Stimulated activated CD8-positive, alpha-beta memory T cell treated with anti-CD3 and anti-CD28 coated beads, Interleukin-7, amount 100 ng/mL, for 24 hours (primary cell): ENCODE measurements at places on chromosomes 3 and 15.

DNA sequence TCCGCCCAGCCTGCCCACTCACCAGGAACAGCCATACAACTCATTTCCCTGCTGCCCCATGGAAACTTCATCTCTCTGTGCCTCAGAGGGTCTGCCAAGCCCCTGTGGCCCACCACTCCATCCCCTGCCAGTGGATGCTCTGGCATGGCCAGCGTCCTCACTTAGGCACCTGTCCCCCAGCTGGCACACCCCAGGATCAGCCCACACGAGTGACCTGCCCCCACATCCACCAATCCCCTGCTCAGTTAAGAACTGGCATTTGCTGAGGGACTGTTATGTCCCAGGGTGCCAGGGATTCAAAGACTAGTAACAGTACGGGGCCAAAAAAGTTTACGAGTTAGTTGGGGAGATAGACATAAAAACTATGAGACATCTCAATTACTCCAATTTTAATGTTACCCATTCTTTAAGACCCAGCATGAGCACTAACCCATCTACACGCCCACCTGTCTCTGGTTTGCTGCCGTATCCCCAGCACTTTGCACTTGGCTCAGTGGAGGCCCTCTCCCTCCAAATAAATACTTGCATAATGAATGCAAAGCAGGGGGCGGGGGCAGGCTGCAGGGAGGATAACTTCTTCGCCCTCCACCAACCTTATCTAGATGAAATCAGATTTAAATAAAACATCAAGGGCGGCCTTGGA is 11.6 kb upstream of the BAHD1 start:
- no peak for DNase-seq

- DNase-seq, result no peak
Measured at GRCh38 chr3:146125951-146126350, 35.0 kb downstream of the PLOD2 start.

GRCh38 chr3:39124876-39125840 is 17.7 kb downstream of the TTC21A start:
- no peak for DNase-seq

GRCh38 chr3:9623148-9623547 is 26.2 kb upstream of the MTMR14 start:
- DNase-seq, result no peak

GRCh38 chr3:106540743-106541142 is 671.9 kb upstream of the CBLB start:
- no peak for DNase-seq

GRCh38 chr15:34514251-34514670 is 69.2 kb downstream of the GOLGA8B start:
- DNase-seq, result no peak

DNA sequence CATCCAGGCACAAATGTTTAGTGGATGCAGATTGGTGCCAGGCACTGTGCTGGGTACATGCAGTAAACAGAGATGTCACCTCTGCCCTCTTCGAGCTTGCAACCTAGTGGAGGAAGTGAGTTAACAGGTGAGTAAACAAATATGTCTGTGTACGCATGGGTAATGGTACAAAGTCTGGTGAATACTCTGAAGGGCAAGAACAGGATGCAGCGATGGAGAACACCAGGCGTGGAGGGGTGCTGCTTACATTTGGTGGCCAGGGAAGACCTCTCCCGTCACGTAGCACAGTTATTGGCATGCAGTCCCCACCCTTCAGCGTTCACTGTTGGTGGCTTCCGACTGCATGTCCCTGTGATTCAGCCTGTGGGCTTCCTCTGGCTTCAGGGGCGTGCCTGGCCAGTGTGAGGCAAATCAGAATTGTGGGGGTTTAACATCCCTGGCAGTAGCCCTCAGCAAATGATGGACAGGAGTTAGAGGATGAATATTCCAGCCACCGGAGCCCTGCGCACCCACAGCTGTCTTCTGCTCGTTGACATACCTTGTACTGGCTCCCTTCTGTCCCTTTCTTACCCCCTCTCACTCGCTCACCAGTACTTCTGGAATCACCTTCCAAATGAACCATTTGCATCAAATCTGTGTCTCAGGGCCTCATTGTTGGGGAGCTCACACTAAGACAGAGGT is 9.1 kb upstream of the HDAC11 start:
- DNase-seq, result no peak

- no peak for DNase-seq
Measured at GRCh38 chr15:100284191-100284590, 57.6 kb downstream of the ADAMTS17 start.

DNA sequence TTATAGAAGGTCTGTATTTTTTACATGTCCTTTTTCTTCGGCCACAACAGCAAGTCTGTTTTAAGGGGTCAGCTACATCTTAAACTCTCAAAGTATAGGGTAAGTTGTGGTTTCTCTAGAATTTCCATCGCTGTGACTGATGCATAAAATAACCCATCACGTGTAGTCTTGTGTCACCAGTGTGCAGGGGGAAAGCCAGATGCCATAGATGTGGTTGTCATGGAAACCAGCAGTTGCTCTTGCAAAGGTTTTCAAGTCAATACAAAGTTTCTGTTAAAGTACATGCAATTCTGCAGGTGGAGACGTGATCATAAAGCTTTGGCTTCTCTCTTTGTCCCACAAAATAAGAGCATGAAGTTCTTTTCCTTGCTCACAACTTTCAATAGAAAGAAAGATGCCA is 210.3 kb upstream of the ONECUT1 start:
- no peak for DNase-seq

DNA sequence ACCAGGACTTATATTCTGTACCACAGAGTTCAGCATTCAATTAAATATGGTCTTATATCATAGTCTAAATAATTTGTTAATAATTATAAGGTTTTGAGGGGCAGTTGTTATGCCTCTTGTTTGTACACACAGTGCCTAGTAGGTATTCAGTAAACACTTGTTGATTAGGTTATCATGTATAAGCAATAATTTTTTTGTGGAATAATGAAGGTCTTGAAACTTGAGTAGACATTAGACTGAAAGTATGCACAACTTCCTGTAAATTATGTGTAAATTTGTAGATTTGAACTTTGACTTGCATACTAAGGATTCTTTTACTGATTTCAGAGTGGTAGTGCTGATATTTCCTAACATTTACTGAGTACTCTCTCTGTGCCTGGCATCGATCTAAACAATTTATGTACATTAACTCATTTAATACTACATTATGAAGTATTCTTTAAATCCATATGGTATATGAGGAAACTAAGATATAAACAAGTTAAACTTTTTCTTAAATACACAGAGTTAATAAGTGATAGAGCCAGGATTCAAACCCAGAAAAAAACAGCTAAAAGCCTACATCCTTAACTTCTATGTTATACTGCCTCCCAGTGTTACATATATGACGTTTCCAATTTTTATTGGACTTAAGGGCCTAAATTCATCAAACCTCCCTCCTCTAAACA is 65.1 kb downstream of the GLCE start:
- DNase-seq, result no peak

GRCh38 chr3:161096771-161097367 is 8.3 kb downstream of the B3GALNT1 start:
- DNase-seq, result no peak

GRCh38 chr3:42683875-42684598 is 1.3 kb upstream of the KLHL40 start:
- no peak for DNase-seq

DNA sequence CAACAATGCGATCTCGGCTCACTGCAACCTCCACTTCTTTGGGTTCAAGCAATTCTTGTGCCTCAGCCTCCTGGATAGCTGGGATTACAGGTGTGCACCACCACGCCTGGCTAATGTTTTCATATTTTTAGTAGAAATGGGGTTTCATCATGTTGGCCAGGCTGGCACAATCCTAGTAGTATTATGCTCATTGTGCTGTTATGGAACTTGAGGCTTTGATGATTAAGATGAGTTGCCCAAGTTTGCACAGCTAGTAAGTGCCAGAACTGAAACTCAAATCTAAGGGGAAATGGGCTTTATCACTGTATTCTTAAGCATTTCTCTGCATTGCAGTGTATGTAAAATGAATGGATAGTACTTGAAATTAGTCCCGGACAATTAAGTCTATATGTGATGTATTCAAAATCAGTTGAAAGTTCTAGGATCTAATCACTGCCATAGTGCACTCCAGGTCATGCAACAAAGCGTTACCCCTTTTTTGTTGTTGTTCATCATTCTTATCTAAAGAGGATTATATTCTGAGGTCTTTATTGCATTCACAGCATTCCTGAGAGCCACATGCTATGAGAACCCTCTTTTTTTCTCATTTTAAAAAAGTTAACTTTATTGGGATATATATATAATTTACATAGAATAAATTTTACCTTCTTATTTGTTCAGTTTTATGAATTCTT is 378.7 kb upstream of the CNTN6 start:
- DNase-seq, result no peak

GRCh38 chr15:25403771-25404170 is 35.1 kb downstream of the UBE3A start:
- DNase-seq, result no peak

DNA sequence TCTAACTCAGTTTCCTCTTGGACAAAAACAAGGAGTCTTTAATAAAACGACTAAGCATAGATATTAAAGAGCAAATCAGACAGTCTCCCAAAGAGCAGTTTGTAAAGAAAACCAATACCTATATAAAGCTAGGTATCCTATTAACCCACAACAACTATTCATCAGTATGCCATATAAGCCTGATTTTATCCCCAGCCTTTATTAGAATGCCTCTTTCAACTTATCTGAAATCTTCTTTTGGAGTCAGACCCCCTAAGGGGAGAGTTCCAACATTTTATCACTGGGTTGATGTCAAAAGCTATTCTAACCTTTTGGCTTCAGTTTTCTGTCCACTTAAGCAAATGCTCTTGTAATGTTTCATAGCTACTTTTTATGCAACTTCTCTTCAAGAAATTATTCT is 17.8 kb downstream of the MAP2K5 start:
- DNase-seq, result no peak

DNA sequence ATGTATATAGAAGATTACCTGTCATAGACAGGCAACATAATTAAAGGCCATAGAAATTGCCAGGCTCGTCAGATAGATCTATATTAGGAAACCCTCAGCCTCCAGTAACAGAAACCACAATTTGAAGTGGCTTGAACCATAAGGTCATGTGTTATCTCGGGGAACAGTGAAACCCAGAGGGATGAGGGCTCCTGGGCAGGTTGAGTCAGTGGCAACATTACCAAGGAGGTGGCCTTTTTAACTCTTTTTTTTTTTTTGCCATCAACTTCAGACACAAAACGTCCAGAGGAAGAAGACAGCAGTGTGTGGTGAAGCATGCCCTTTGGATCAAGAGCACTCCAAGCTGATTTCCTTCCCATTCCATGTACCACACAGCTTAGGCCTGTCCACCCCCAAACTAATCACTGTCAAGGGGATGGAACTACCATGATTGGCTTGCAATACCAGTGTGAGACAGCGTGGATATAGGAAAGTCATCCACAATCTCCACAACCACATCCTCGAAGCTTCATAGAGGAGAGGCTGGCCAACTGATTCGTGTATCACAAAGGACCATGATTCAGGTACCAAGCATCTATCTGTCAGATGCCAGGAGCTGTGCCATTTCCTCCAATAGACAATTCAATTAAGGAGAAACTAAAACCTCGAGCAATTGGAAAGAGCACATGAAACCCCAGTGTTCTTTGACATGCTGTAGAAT is 999 bp upstream of the KIF7 start:
- DNase-seq, result no peak

- DNase-seq, result no peak
Measured at GRCh38 chr3:17972476-17972875, 230.0 kb upstream of the TBC1D5 start.

- no peak for DNase-seq
Measured at GRCh38 chr3:47512416-47513124, 942 bp downstream of the ELP6 start.

DNA sequence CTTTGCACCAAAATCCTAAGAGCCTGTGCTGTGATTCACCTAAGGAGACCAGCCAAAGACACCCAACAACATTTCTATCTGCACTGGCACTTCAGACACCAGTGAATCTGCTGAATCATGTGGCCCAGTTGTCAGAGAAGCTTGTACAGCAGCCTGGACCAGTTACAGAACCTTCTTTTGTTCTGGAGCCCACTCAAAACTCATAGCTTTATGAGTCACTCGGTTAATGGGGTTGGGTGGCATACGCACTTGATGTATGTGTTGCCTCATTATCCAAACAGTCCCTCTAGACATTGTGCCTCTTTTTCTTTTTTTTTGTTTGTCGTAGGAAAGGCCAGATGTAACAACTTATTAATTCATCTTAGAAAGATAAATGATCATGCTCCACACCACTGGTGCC is 25.6 kb upstream of the GOLGA6L2 start:
- no peak for DNase-seq

DNA sequence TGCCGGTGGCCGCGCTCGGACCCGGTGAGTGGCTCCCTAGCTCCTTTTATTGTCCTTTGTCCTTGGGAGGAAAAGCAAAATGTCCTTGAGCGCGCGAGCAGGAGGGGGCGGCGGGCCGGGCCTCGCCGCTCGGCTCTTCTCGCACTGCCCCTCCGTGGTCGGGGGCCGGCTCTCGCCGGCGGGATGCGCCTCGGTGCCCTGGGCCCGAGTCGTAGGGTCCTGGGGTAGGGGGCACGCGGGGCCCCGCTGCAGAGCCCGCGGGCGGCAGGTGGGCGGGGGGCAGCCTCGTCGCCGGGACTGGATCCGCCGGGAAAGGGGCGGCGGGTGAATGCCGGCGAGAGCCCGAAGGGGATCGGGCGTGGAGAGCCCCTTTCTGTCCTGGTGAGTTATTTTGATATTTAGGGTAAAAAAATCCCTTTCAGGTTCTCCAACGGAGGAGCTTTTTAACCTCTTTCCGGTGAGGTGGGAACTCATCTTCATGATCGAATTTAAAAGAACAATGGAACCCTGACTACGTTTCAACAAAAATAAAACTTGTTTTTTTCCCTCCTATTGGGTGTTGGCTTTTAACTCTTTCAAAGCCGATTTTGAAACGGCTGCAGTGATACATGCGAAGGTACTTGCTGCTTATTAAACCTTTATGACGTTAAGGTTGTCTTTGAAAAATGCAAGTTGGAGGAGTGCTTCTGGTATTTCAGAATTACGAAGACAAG is 16.8 kb upstream of the CHD2 start:
- no peak for DNase-seq

DNA sequence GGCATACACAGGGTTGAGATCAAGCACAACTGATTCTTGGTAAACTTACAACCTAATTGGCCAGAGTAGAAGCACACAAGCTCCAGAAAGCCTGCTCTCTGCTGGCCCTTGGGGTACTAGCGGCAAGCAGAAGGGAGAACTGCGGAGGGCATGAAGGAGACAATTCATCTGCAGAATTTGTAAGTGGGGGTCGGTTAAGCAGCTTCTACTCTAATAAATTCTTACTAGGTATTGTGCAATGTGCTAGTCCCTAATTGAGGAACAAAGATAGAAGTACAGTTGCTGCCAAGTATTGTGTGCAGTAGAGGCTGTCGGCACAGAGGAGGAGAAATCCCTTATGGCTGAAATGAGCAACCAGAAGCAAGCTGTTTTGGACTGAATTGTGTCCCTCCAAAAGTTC is 91.2 kb upstream of the VEPH1 start:
- no peak for DNase-seq

DNA sequence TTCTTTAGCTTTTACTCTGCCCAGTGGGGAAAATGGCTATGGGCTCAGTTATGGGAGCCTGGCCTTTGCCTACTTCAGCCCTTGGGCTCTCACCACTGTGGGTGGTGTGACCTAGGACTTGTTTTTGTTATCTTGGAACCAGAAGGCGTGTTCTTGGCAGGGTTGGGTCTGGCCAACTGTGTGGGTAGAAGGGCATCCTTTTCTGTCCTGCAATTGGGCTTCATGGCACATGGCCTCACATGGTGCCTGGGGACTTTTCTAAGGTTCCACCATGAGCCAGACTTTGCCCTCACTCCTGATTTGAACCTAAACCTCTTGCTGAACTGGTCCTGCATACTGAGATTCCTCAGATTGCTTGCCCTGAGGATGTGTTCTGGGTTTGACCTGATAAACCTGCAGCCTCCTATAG is 1.7 kb downstream of the GLYCTK start:
- DNase-seq, result no peak

GRCh38 chr3:127013758-127014535 is 31.0 kb downstream of the PLXNA1 start:
- no peak for DNase-seq
